ENCODE measurements at places on chromosomes 16 and 17. TPM values are rescaled to one million over a fixed set of nuclear protein-coding genes. Genes with fewer than 3 reads are reported as not detected.

The C16orf95 gene
- total RNA-seq, result 3.4 TPM

The CDRT15 gene
- not detected for total RNA-seq

The TMEM238L gene
- not detected for total RNA-seq

The NXPH3 gene
- total RNA-seq, result 0.35 TPM

The ETV4 gene
- total RNA-seq, result 164 TPM

The AATF gene
- total RNA-seq, result 53.9 TPM

The CES5A gene
- 1.0 TPM for total RNA-seq

The DNAJC7 gene
- 85.9 TPM for total RNA-seq

The CCL17 gene
- 2.1 TPM for total RNA-seq

The ZG16B gene
- total RNA-seq, result not detected

The NPW gene
- not detected for total RNA-seq

The AURKB gene
- 66.5 TPM for total RNA-seq

The SMIM36 gene
- total RNA-seq, result not detected

The KRT39 gene
- total RNA-seq, result not detected

The VEZF1 gene
- total RNA-seq, result 49.5 TPM

The GPR179 gene
- total RNA-seq, result 0.05 TPM

The TIMP2 gene
- total RNA-seq, result 441 TPM

The JUP gene
- total RNA-seq, result 0.50 TPM

The MFAP4 gene
- total RNA-seq, result not detected

The VTN gene
- 0.24 TPM for total RNA-seq

Data from SK-MEL-5 (cell line).